ENCODE measurements at places on chromosomes 1 and 21. TPM values are rescaled to one million over a fixed set of nuclear protein-coding genes. Genes with fewer than 3 reads are reported as not detected.

Gene TAS1R1
- not detected for total RNA-seq

Gene LCE3D
- total RNA-seq = not detected

Gene SERTAD4
- 0.31 TPM for total RNA-seq

Gene ANKRD35
- total RNA-seq = not detected

Gene FCMR
- total RNA-seq = 0.41 TPM

Gene G0S2
- 2.5 TPM for total RNA-seq

Gene MSH4
- total RNA-seq = 0.26 TPM

Gene RNU1-1
- total RNA-seq = 1,290 TPM

Gene SH3BGR
- total RNA-seq = 1.7 TPM

Gene LHX4
- total RNA-seq = 0.72 TPM
